ENCODE measurements at places on chromosomes 1 and 21.

- no peak for DNase-seq
These were observed 44.9 kb downstream of the CHAF1B start for GRCh38 chr21:36429947-36430546.

DNA sequence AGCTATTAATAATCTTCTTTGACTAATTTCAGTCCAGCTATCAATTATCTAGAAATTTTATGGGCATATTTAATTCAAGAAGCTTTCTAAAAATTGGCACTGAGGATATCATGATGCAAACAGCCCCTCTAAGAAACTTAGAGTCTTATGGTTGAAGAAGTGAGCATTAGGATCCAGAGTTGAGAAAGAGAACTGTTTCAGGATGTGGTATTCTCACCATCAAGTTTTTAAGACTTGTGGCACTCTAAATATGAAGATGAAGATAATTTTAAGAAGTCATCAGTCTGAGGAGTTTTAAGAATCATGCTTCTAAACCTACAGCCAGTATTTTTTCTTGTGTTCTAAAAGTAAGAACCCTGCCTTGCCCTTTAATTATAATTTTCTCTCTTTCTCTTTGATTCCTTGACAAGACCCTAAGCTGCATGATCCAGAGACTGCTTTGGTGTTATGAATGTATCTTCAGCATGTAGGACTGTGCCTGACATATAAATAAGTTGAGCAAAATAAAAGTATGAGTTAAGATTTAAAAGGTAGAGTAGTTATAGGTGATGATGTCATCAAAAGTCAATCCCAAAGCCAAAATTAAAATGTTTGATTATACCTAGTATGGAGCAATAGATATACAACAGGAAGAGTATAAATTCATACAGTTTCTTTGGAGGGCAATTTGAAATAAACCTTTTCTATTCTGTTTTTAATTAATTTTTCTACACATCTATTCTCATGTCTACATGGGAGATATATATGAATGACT, 39.1 kb downstream of the RPS6KC1 start:
- DNase-seq = no peak

DNA sequence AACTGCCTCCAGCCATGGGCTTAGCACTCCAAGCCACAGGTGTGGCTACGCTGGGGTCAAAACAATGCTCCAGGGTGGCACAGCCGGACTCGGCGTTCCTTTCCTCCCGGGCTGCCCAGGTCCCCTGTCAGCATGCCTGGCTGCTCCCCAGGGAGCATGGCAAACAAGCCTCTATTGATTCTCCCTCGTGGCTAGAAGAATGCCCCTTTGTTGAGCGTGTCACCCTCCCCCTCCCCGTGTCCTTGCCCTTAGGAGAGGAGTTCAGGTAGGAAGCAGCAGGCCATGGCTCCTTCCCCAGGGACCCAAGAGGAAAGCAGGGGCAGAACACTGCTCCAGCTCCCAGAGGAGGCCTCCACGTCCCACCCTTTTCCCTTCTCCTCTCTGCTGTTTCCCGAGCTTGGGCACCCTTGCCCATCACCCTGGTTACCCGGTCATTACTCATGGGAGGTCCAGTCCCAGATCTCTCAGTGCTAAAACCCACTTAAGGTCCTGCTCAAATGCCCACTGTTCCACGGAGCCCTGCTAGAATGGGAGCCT, 57.4 kb upstream of the CITED4 start:
- peak; percentile 62 for DNase-seq

DNA sequence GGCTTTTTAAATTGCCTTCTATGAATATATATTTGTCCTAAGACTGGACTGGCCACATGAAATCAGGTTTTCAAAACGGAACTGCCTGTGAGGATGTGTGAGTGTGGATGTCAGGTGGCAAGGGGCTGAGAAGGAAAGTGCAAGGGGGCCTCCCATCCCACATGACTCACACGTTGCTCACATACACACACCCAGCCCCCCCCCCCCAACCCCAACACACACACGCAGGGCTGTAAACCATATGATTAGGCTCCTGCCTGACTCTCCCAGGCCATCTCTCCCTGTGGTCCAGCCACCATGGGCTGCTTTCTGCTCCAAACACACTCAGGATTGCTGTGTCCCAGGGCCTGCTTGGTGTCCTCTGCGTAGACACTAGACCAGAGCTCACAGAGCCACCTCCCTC, 22.4 kb downstream of the DEGS1 start:
- DNase-seq = no peak

GRCh38 chr1:11784256-11784992, 21.3 kb downstream of the MTHFR start:
- DNase-seq = no peak

GRCh38 chr1:59827055-59827643, 12.4 kb downstream of the HOOK1 start:
- DNase-seq = no peak

DNA sequence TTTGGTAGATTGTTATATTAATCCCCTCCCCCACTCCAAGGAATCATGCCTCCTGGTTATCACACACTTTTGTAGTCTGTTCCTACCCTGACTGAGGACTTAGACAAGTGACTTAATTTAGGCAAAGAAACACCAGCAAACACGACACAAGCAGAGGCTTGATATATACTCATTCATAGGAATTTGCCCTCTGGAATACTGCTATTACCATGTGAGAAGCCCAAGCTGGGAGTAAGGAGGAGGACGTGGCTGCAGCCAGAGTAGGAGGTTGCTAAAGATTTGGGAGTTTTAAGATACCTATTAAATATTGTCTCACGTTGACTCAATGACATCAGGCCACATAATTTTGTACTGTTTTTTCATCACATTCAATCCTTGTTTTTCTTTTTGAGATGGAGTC, 100.2 kb downstream of the LRRC53 start:
- DNase-seq = no peak

GRCh38 chr1:15882665-15883064, 35.2 kb downstream of the SPEN start:
- DNase-seq = no peak

- DNase-seq = no peak
These were observed 838 bp upstream of the GRIK3 start for GRCh38 chr1:37035014-37035691.

DNA sequence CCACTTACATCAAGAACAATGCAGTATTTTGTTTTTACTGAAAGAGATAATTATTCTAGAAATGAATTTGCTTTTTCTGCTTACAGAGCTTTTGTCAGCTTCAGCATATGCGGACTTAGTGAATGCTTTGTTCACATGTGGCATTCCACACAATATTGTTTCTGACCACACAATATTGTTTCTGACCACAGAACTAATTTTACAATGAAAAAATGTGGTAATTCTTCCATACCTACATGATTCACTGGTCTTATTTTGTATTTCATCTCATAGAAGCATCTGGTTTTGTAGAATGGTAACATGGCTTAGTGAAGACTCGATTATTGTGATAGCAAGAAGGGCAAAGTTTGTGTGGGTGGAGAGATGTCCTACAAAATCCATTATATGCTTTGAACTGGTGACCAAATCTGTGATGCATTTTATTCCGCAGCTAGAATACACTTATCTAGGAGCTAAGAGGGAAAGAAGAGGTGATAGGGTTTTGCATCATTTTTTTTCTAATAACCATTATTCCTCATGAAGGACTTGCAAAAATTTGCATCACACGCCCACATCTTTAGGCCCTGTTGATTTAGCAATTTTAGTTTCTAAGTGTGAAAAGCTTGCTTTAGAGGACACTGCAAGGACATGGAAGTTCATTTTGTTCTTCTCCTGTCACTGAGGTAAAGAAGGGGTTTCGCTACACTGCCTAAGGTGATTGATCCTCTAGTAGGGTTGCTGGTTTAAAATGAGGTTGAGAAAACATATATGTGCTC, 75.3 kb downstream of the HLX start:
- no peak for DNase-seq

DNA sequence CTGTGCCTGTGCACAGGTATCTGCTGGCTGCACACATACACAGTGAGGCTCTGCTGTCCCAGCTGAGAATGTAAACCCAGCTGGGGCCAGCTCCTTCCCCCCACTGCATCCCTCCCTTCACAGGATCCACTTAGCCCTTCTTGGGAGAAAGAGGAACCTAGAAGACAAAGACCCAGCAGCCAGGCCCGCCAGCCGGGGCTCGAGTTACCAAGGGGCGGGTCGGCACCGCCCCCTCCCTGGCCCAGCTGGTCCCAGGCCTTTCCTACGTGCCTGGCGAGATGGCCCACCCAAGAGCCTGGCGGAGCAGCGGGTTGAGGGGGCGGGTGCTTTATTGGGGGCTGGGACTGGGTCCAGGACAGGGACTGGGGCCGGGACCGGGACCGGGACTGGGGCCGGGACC, 2.1 kb downstream of the SH3BGRL3 start:
- no peak for DNase-seq

DNA sequence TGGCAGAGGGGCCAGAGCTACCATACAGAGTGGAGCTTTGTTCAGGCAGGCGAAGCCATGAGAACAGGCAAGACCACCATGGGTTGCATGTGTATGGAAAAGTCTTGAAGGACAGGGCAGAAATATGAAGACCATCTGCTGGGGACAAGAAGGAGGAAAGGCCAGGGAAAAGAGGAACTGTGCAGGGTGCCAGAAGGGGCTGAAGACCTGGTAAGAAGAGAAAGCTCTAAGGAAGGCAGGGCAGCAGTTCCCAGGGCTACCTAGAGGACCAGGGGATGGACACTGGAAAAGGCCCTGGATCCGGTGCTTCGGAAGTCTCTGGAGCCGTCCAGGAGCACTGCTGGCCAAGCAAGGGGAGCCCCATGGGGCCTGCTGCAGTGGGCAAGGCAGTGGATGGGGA, 43.4 kb downstream of the PKP1 start:
- DNase-seq = no peak

DNA sequence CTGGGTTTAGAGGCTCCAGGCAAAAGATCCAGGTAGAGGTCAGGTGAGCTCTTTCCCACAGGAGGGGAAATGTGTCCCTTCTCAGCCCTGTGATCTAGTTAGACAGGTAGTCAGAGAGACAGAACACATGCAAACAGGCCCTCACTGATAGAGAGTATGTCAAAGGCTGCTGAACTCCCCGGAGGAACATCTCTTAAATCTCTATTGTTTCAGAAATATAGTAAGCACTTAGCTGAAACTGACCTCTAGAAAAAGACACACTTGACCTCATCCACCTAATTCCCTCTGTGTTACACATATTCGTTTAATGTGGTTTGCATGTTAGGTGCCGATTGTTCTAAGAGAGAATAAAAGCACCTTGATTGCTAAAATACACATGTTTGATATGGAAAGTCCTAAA, 23.3 kb downstream of the SUSD4 start:
- no peak for DNase-seq

GRCh38 chr1:106325600-106325999, 730.9 kb upstream of the PRMT6 start:
- DNase-seq = no peak

- no peak for DNase-seq
These were observed 3.0 kb downstream of the TCHH start for GRCh38 chr1:152112101-152112884.

DNA sequence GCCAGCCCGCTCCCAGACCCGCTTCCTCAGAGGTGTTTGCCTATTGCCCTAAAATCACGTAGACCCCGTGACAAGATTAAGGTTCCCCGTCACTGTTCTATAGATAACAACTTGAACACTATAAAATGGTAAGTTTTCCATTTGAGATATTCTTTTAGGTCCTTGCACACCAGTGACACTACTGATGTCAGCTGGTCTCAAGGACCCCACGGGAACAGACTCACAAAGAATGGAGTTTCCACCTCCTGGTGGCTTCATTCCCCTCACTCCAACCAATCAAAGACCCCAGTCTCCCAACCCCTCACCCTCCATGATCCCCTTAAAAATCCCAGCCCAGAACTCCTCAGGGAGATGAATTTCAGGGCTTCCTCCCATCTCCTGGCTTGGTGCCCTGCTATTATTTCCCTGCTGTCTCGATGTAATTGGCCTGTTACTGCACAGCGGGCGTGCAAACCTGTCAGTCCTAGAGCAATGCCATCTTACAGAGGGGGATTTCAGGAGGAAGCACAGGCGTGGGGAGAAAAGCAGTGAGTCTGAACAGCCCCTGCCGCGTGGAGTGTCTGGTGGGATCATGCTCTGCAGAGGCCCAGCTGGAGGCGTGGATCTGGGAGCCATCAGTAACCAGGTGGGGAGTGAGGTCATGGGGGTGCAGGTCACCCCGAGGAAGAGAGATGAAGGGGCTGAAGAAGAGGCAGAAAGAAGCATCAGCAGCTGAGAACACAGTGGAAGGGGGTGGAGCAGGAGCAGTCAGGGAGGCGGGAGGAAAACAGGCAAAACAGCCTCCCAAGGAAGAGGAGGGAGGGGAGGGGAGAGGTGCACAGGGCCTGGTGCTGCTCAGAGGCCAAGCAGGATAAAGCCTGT, 35.1 kb upstream of the LBR start:
- DNase-seq = no peak

- no peak for DNase-seq
These were observed 29.4 kb upstream of the PEX10 start for GRCh38 chr1:2441746-2442145.

DNA sequence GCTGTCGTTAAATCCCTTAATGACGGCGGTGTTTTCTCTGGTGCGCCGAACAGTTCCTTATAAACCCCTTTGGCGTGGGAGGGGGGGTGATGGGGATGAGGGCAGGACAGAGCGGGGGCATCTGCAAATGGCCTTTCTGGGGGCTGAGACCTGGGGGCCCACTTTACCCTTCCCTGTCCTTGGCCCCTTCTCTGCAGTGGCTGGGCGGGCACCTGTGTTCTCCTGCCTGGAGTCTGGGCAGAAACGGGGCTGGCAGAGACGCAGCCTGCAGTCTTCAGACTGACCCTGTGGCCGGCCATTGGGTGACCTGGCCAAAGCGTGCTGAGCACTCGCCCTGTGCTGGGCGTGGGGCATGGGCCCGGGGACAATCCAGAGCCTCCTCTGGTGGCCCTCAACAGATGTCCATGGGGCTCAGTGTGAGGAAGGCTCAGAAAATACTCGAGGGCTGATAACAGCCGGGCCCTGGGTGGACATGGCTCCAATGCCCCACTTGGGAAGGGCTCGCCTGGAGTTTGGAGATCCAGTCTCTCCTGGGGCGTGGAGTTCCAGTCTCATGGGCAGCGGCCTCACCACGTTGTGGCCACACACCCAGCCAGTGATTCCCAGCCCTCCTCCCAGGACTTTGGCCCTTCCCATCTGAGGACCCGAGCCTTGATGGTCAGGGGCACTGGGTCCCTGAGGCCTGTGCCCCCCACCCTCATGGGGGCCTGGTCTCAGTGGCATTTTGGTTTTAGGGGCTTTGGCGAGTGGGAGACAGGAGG, 50.8 kb upstream of the ACTRT2 start:
- no peak for DNase-seq

DNA sequence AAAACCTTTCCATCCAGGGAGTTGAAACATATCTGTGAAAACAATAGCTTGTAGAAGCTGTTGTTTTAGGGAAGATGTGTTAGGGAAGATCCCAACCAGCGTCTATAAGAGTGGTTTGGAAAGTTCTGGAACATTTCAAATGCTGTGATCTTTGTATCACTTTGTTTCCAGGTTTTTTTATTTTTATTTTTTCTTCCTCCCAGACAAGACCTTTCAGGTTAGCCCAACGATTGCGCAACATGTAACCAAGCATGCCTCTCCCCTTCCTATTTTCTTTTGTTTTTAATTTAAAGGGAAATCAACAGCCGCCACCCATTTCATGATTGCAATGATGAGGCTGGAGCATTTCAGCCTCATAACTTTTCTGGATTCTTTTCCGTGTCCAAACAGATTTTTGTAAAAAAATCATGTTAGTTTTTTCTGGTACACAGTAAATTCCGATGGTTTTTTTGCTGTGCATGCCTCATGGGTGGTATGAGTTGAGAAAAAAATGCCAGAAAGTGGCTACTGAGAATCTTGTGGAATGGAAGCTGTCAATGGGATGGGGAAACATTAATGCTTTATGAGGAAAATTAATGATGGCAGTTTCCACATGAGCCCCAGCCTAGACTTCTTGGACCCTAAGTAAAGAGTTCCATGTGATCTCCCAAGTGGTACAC, 109.3 kb downstream of the RUNX1 start:
- no peak for DNase-seq

All from occipital lobe (tissue), 3 donors.